ENCODE measurements at places on chromosomes 7 and 10.

DNA sequence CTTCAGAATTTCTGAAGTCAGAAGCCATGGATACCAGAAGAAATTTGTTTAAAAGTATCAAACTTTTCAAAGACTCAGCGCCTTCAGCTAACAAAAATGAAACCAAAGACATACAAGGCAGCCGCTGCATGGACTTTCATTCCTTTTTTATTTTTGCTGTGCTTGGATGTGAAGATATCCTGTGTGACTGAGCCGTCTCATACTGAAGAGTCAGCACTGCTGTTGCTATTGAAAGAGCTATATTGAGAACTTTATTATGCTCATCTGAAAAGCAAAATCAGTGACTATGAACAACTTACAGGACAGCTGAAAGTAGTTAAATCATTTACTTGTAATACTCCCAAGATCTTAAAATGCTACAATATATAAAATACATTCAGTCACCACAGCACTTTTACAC lies 809.2 kb downstream of the NXPH1 start:
- no peak for DNase-seq

GRCh38 chr10:86224354-86225102 lies 142.1 kb downstream of the GRID1 start:
- DNase-seq: no peak

DNA sequence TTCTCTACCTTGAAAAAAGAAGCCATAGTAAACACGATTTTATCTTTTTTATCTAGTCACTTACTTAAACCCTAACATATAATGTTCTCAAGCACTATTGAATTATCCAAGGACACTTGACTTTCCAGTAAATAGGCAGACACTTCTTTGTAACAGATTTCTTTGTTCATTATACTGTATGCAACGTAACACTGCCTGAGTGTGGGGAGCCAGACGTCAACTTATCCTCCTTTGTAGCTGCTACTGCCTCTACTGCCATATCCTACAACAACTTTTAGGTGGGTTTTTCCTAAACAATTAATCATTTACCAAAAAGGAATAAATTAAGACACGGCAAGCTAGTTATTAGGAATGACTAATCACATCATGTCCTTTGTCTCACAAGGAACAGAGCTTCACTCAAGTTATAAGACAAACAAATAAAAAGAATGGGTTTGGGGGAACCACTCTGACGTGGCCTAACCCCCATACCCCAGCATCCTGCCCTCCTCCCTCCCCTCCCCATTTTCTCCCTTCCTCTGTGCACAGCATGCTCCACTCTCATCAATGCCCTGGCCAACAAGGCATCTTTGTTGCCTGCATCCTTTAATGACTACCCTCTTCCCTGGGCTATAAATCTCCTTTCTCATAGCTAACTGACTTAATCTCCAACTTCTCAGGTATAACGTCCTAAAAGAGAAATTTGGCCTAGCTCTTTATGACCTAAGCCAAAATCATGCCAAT lies 43.3 kb downstream of the DOCK4 start:
- no peak for DNase-seq

DNA sequence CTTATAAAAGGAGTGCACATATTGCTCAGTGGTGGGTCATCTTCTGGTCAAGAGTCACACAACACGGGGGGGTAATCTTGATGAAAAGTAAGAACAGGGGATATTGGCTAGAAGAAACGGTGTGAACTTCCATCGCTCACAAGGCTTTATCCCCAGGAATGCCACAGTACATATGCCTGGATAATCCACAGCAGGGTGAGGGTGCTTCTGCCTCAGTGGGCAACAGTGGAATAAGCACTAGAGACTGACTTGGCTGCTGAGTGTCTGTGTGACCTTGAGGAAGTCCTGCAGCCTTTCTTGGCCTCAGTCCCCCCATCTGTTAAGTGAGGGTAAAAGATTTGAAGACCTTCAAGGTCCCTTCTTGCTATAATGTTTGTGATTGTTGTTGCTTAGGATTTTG lies 44.9 kb upstream of the SHH start:
- no peak for DNase-seq

DNA sequence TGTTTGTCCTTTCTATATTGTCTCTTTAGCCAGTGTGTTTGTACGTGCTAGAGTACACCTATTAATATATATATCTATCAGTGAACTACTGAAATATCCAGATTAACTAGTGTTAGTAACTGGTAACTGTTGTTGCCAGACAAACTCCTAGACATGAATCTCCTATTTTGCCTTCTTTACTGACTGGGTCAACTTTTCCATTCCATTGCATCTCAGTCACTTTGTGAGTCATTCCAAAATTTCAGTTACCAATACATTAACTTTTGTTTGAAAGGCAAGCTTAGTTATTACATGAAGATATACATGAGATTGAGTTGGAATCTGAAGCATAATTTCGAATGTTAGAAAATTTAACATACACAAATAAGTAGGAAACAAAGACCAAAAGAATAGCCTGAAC lies 51.4 kb downstream of the BTAF1 start:
- no peak for DNase-seq

DNA sequence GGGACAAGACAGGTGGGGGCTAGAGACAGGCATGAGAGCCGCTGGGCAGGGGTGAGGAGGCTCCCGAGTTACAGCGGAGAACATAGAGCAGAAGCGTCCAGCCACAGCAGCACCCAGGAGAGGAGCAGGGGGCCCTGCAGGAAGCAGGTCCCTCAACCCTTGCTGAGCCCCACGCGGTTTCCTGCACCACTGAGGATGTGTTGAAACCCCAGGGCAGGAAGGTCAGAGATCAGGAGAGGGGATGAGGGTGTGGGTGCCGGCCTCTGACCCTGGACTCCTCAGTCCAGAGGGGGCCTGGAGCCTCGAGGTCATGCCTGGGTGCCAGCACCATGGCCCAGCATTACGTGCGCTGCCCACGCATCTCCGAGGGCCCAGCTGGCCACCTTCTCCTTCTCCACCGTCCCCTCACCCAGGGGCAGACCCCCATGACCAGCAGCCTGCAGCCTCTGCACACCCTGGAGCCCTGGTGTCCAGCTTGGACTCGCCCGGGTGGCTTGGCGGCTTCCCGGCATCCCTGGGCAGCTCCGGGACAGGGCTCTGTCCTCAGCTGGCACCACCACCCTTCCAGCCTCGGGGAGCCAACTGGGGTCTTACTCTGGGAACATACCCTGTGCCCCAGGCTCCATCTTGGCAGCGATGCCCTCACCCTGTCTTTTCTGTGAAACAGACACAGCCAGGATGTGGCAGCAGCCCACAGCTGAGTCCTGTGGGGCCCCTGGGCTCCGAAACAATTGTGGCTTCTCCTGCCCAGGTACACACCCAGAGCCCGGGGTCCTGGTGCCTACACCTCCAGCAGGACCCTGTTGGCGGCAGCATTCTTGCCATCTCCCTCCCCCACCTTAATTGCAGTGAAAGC lies 52.0 kb downstream of the STK32C start:
- no peak for DNase-seq

DNA sequence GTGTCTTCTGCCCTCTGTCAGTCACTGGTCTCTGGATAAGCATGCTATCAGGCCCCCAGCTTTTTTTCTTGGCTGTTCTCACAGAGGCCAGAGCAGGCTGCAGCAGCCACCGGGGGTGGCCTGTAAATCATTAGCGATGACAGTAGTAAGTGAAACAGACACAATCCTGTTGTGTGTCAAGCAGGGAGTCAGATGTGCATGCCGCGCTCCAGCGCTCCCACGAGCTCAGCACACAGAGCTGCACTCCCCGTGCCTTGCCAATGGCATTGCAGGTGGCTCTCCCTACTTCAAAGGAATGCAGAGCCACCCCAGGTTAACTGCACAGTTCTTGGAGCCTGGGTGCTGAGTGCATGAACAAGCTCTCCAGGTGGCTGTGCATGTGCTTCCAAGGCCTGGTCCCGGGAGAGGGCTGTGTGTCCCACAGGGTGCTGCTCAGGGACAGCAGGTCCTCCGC lies 226.1 kb downstream of the GLRX3 start:
- no peak for DNase-seq

DNA sequence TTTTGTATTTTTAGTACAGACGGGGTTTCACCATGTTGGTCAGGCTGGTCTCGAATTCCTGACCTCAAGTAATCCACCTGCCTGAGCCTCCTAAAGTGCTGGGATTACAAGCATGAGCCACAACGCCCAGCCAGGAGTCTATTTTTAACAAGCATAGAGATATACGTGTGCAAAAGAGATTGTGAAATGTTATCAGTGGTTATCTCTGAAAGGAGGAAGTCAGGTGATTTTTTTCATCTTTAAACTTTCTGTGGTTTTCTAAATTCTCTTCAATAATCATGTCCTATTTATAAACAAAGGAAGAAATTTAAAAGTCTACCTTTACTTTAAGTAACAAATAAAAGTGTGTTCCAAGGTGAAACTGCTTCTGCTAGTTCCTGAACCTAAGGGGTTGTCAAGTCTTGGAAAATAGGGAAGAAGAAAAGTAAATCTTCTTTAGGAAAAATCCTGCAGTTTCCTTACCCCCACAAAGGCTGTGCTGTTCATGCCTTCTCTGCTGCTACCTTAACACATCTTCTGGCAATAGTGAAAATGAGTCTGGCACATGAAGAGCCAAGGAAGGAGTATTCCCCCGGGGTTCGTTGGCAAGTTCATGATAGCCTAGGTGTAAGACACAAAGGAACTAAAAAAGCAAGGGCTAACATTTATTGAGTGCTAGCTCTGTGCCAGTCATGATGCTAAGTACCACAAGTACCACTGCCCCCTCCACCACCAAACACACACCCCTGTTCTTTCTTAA lies 51.1 kb downstream of the CYP26A1 start:
- DNase-seq: no peak
